Activated CD8-positive, alpha-beta memory T cell treated with anti-CD3 and anti-CD28 coated beads, Interleukin-2, amount 50 U/mL, for 48 hours (primary cell): ENCODE measurements at places on chromosomes 3 and 15.

GRCh38 chr3:177591379-177591778 is 394.1 kb upstream of the TBL1XR1 start:
- DNase-seq: no peak

- DNase-seq: no peak
These were observed 46.4 kb downstream of the C2CD4B start for GRCh38 chr15:62118520-62119226.

DNA sequence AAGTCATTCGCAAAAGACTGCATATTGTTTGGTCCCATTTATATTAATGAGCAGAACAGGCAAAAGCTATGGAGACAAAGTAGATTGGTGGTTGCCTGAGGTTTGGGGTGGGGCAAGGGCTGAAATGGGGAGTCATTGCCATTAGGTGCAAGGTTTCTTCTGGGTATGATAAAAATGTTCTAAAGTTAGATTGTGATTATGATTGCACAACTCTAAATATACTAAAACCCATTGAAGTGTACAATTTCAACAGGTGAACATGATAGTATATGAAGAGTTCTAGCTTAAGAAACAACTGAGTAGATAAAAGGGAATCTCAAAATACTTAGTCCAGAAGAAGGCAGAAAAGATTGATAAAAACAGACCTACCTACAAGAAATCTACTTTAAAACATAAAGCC is 56.7 kb downstream of the PAK2 start:
- DNase-seq: no peak

GRCh38 chr3:180430896-180431295 is 171.1 kb upstream of the TTC14 start:
- no peak for DNase-seq

DNA sequence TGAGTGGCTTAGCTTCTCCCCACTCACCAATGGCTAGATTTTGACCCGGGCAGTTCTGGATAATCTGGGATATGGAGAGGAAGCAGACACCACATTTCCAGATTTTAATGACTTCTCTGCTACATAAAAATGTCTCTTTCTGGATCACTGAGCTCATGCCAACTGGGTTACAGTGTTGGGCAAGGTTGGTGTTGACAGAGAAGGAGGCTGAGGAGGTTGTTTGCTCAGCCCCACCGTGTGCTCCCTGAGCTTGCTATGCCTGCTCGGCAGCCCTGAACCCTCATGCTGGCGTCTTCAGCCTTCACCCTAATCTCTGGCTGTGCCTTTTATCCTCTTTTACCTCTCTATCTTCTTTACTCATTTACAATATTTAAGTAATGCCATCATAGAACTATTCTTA is 53.0 kb upstream of the KPNA4 start:
- no peak for DNase-seq

DNA sequence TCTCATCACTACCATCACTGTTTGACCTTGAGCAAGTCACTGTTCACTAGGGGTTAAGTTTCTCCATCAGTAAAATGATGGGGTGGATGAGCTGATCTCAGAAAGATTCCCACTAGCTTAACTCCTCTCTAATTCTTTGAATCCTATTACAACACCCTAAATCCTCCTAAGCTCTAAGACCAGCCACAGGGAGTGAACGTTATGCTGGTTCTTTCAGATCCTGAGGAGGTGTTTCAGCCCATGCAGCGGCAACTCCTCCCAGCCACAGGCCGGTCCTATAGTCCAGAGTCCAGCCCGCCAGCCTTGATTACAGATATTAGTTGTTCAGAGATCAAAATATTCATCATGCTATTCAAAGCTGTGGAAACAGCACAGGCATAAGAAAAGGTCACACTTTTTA is 15.1 kb downstream of the MB21D2 start:
- no peak for DNase-seq

GRCh38 chr3:98577178-98577895 is 16.1 kb downstream of the CPOX start:
- no peak for DNase-seq

DNA sequence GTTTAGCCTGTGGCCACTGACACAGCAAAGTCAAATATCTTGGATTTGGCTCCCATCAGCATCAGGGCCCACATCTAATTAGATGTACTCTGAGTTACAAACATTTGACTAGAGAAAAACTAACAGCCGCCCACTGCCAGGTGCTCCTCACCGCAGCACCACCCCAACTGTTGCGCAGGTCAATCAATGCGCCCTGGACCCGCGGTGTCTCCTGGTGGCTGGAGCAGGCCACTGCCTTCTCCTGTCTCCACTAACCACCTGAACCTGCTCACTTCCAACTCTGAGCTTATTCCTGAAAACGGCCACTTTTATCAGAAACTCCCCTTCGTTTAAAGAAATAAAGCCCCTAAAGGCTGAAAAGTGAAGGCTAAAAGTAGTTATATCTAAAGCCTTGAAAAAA is 4.3 kb downstream of the RIOX2 start:
- no peak for DNase-seq

DNA sequence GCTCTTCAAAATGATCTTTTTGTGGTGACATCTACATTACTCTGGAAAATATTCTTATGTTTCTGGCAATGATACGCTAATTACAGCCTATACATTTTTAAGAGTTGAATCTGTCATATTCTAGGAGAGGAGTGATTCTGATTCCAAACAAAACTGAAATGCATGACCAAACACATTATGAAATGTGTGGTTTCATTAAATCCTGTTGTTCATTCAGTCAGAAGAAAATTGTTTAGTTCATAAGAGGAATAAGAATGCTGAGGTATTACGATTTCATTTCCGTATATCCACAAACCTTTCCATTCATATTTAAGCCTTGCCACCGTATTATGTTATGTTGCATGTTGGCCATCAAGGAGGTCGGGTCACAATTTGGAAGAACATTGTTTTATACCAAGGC is 345.1 kb downstream of the FEZF2 start:
- DNase-seq: no peak

DNA sequence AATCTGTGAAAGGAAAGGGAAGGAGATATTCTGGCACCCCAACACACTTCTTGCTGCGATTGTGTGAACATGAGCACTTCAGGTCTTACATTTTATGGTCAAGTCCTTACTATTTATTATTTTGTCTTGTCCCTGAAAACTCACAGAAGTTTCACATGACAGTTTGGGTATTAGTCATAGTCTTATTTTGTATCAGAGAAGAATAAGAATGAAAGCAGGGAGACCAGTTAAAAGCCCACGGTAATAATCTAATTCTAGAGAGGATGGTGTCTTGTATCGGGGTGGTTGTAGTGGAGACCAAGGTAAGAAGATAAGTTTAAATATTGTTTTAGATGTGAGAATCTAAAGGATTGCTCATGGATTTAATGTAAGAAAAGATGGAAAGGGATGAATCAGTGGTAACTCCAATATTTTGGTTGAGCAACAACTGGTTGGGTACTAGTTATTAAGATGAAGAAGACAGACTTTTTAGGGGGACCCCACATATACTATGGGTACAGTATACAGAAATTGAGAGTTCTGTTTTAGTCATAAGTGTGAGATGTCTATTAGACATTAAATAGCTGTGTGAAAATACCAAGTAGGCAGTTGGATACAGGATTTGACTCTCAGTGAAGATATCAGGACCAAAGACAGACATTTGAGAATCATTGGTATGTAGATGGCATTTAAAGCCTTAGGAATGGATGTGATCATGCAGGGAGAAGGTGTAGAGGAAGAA is 227.6 kb downstream of the MFSD1 start:
- no peak for DNase-seq

DNA sequence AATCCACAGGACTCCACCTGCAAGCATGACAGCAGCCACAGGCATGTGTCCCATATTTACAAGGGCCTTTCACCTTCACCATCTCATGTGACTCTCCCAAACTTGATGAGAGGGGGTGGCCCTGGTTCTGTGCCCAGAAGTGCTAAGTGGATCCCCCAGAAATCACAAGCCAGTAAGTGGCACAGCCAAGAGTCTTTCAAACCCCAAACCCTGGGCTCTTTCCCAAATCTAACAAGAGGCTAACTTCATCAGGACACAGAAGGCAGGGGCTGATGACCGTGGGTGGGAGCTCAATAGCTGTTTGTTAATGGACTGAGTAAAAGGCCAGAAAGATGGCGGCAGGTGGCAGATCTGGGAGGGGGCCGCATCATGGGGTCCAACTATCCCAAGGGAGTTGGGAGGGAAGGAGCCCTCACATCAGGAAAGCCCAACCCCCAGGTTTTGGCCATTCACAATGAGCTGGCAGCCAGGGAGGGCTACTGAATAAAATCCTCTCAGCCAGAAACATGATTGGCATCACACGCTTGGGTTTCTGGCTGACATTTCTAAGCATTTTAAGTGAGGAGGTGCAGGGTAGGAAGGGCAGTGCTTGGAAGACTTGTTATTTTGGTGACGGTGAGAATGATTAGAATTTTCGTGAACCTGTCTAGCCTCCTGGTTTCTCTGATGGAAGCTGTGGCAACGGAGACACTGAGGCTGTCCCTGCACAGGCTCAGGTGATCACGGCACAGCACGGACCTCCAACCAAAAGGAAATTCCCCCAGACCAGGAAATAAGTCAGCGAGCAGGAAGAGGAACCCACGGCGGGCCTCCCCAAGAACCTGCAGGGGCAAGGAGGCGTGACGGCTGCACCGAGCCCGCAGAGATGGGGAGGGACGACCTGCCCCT is 109.3 kb downstream of the OXNAD1 start:
- no peak for DNase-seq

DNA sequence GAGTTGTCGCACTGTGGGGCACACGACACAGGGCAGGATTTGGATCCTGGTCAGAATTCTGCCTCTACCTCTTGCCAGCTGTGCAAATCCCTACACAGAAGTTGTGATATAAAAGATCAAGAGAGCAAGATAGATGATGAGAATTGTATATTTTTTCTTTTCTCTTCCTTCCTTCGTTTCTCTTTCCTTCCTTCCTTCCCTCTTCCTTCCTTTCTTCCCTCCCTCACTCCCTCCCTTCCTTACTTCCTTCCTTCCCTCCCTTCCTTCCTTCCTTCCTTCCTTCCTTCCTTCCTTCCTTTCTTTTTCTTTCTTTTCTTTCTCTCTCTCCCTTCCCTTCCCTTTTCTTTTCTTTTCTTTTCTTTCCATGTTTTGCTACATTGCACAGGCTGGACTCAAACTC is 12.0 kb upstream of the AHSG start:
- no peak for DNase-seq

DNA sequence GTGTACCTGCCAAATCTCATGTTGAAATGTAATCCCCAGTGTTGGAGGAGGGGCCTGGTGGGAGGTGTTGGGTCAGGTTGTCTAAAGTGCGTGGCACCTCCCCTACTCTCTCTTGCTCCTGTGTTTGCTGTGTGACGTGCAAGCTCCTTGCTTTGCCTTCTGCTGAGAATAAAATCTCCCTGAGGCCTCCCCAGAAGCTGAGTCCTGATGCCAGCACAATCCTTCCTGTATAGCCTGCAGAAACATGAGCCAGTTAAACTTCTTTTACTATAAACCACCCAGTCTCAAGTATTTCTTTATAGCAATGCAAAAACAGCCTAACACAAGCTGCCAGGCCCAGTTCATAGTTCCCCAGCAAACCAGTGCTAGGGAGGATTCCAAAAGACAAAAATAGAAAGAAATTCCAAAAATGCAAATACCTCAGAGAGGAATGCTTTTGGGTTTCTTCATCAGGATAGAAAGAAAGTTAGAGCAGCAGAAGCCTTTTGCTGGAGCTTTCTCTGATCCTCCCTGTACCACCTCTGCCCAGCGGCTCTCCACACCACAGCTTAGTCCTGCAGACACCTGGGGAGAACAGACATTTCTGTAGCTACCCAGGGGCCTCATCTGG is 25.9 kb upstream of the CDV3 start:
- no peak for DNase-seq

GRCh38 chr3:104190681-104191080 is 1176.0 kb upstream of the ALCAM start:
- DNase-seq: no peak

- DNase-seq: no peak
These were observed 1.6 kb downstream of the NXPE3 start for GRCh38 chr3:101780661-101781060.

DNA sequence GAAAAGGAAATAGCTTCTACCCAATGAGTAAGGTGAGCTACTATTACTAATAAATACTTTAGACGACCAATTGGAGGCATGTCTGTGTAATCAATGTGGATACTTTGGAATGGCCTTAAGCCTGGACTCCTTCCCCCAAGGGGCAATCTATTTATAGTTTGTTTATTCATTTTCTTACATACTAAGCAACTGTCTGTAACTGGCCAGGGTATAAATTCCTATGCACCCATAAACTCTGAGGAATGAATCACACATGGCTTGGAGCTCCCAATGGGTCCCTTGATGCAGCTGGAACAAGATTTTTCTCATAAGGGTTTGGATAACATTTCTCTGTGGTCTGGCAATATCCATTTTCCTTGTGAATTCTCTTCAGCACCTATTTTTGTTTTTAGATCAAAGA is 506.8 kb downstream of the EDEM1 start:
- no peak for DNase-seq

DNA sequence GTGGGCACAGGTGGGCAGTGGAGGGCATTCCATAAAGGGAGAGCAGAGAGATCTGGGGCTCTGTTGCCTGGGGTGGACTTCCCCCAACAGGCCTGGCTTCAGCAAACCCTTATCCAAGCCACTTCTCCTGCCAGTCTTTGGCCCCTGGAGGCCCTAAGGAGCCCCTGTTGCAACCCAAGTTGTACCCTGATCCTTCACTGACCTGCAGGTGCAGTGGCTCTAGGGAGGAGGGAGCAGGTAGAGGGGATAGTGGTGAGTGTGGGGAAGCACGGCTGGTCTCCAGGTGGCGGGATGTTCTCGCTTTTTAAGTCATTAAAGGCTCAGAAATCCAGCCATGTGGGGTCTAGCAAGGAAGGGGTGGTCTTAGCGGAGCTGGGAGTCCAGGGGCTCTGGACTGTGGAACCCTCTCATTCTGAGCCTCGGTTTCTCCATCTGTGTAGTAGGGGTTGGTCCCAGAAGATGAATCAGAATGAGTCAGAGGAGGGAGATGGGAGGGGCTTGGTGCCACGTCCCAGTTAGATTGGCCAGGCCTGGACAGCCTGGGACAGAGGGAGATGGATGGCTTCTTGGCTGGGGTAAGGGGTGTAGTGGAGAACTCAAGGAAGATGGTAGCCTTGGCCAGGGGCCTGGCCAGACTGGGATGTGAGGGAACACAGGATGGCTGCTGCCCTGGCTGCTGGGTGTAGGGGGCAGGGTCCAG is 2.6 kb downstream of the ZBTB47 start:
- no peak for DNase-seq

- no peak for DNase-seq
These were observed 29.9 kb upstream of the ZKSCAN7 start for GRCh38 chr3:44525060-44525459.

- no peak for DNase-seq
These were observed 2.5 kb downstream of the IFT122 start for GRCh38 chr3:129442486-129442885.

GRCh38 chr15:55649058-55649423 is 60.9 kb upstream of the PYGO1 start:
- no peak for DNase-seq
